Thyroid gland (tissue), 4 donors: ENCODE measurements at places on chromosomes 6 and 20.
A peak's percentile ranks its signal among the peaks of the same experiment; 100 is the strongest.

DNA sequence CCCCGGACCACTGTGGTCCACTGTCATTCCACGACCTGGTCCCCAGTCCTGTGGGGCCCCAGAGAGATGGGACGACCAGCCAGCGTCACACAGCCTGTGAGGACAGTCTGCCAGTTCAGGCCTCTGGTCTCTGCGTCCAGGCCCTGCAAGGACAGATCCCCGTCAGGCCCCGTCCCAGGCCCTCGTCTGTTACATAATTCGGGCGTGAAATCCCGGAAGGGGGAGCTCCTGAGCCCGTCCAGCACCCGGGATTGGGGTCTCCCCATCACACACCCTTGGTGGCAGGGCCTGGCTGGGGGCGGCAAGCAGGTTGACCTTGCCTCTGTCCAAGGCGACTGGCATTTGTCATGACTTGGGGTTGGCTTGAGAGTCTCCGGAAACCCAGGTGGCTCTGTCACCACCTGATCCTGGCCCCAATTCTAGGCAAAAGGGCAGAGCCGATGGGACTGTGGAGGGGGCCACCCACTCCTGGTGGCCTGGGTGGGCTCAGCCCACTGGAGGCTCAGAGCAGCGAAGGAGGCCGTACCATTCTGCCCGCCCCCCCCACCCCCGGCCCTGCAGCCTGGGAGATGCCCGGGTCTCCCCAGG is 73.8 kb upstream of the GATA5 start:
- no peak for DNase-seq

GRCh38 chr20:10898552-10898951 is 224.8 kb upstream of the JAG1 start:
- DNase-seq, result no peak

DNA sequence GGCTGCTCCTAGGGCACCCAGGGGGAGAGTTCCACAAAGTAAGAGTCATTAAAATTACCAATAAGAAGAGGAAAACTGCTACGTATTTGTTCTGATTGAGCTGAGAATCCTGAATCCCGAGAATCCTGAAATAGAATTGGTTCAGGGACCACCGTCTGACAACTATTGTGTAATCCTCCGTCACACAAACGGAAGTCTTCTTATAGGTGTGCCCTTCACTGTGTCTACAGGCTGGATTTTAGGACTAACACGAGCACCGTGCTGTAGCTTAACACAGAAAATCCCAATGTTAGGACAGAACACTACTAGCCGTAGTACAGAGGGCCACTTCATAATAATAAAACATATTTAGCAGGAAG is 50.6 kb upstream of the RNF182 start:
- DNase-seq, result no peak

DNA sequence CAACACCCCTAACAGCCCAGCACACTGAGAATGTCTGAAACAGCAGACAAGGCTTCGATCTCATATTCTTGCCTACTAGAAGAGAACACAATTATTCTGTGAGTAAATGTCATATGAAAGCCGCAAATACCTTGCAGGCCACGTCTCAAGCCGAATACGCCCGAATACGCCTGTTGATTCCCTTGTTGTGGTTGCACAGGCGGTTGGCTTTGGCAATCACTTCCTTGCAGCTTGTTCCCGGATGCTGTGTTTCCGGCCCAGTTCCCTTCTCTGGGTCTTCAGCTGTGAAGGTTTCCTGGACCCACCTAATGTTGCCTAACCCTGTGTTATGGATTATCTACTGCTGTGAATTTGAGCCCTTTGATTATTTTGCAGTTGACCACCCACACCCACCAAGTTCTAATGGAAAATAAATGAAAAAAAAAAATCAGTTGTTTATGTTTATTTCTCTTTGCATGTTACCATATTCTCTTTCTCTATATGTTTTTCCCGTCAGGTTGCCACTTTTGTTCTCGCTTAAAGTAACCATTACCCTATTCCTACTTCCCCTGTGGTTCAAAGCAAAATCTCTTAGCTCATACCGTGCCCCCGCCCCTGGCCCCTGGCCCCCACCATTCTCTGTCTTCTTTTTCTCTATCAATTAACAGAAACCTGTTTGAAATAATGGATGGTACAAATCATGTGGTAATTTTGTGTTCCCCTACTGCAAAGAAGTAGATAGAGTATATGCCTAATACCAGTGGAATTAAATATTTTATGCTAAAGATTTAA is 172.4 kb downstream of the ADGB start:
- DNase-seq, result peak; percentile 14

DNA sequence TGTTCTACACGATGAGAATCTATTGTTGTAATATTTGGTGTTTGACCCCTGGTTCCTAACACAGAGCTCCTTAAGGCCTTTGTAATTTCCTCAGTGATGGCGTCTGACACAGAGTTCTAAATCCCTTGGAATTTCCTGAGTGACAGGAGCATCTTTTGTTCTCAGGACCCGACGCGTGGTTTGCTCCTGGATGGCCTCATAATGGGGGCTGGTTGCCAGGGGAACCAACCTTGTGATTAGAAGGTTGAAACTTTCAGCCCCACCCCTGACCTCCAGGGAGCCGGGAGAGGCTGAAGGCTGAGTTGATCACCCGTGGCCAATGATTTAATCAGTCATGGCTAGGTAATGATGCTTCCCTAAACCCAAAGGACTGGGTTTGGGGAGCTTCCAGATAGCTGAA is 20.5 kb upstream of the ZNF133 start:
- DNase-seq, result no peak

GRCh38 chr20:32885952-32886351 is 27.2 kb downstream of the EFCAB8 start:
- no peak for DNase-seq

DNA sequence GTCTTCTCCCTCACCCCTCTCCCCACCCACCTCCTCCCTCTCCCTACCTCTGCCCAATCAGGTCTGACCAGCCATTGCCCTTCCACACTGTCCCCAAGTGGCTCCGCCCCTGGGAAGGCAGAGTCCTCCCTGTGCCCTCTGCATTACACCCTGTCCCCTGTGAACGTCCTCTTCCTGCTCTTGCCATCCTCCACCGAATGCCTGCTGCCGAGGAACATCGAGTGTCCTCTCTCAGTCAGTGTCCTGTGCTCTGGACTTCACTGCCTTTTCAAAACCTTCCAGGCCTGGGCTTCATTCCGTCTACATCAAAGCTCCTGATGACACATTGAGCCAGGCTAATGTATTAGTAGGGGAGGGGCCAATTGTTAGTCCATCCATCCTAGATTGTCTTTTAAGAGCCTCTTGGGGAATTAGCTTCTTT is 3.3 kb upstream of the PACSIN1 start:
- DNase-seq, result peak; percentile 64

DNA sequence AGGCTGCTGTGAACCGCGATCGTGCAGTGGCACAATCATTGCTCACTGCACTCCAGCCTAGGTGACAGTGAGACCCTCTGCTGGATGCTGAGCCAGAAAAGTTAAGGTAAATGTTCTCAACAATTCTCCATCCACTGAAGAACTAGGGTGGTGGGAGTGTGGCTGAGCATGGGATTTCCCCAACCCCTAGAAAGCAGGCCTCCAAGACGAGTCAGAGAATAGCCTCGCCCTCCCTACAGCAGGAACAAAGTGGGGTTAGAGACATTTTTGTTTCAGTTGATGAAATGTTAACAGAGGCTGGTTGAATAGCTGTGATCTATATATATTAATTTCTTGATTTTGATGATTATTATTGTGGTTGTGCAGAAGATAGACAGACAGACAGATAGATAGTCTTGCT is 6.1 kb upstream of the ALDH8A1 start:
- no peak for DNase-seq

DNA sequence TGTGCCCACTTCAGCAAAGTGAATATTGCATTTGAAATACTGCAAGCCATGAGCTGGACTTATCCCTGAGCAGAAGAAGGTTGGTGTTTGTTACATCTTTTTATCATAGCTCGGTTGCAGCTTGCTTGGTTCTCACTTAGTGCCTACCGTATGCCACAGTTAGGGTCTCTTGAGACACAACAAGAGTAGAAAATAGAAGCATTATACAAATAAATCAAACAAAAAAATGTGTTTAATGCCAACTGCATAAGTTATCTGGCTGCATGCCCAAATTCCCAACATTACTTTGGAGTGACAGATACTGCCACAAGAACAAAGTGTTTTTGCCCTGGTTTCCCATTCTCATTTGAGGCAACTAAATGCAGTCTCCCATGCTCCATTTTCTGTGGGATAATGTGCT is 53.9 kb upstream of the LAMP5 start:
- no peak for DNase-seq

GRCh38 chr6:169087443-169088041 is 166.1 kb downstream of the THBS2 start:
- DNase-seq, result no peak

DNA sequence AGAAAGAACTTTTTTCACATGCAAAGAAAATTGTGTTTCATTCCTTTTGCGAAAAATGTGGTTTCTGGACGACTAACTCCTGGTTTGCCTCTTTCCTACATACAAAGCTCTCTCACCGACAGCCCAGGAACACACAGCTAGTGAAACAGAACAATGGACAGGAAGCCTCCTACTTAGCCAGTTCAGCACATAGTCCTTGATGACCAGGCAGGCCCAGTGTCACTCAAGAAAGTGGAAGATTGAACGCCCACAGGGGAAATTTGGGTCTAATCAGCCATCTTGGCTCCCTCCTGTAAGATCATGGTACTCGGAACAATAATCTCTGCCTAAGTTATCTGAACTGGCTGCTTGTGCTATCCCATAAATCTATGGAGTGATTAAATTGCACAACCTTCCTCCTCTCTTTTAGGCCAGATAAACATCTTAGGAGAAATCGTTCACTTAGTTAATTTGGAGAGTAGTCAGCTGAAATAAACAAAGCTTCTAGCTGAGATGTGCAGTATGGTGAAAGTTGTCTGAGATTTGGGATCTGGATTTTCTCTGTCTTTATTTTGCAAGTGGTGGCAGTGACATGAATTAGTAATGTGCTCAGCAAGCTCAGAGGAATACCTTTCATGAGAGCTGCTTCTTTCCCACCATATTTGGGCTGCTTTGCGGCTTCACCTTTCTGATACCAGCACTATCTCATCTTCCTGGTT is 147.0 kb downstream of the MTFR2 start:
- no peak for DNase-seq

DNA sequence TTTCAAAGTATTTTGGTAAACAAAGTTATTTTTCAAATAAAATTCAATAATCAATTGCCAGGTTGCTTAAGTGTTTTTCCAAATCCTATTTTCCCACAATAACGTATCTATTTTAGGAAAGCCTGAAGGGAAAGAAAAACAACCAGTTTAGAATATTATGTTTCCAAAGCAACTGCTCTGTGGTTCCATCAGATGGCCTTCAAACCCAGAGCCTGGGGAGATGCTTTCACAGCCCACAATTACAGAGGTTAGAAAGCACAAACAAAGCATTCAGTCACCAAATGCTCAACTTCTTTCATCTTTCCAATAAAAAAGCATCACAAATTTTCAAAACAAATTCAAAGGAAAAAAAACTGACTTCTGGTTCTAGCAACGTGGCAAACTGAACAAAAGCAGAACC is 66.0 kb downstream of the ELOVL5 start:
- DNase-seq, result no peak

- DNase-seq, result no peak
Measured at GRCh38 chr20:44023515-44024371, 109.1 kb downstream of the TOX2 start.

- DNase-seq, result peak; percentile 44
Measured at GRCh38 chr6:134714679-134715078, 235.2 kb downstream of the ALDH8A1 start.

DNA sequence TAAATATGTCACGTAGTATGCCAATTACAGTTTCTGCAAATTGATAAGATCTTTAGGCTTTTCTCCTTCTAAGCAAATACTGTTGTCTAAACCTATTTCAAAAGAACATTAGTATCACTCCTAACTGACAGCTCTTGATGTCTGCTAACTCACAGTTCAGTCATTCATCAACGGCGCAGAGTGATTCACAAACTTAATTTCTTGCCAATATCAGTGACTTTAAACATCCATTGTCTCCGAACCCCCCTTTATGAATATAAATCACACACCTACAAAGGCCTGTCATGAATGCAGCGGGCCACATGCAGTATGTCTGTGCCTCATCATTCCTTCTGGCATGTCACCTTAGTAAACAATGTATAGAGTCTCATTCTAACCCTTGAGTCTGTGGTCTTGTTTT is 420.6 kb downstream of the CDC5L start:
- no peak for DNase-seq

DNA sequence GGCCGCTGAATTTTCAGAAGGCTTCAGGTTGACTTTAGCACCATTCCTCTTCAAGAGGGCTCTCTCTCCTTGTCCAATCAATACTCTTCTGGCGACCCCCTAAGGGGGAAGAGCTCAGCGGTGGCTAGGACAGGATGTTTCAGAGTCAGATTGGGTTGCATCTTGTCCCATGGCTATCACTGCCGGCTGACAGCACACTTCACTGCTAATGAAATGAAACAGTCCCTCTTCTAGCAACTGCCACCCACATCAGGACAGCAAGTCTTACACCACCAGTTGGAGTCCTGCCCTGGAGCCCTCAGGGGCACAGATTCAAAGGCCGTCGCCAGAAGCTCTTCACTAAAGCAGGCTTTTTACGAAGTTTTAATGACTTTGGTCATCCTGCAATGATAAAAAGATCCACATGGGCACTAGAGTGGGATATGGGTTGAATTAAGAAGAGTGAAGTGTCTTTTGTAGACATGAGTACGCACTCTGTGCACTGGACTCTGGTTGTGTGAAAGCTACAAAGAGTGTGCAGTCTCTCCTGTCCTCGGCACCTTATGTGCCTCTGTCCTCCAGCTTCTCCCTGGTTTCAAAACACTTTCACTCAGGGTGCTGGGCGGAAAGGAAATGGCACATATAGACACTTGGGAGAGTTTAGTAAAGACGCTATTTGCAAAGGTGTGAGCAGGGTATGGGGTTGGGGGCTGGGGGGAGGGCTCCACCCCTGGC is 66.1 kb upstream of the SLC22A16 start:
- no peak for DNase-seq

DNA sequence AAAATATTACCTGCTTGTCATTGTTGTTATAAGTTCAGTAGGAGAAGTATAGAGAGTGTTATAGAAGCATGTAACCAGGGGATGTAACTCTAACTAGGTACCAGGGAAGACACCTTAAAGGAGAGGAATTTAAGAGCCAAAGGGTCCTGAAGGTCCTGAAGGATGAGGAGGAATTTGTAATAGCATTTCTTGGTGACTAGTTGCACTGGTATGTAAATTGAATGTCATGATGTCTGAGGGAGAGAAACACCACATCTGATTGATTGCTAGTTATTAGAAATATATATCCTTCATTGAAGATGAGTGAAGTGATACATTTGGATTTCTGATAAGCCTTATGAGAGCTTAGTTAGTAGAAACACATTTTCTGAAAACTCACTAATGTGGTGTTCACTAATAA is 643.8 kb downstream of the RFPL4B start:
- no peak for DNase-seq

DNA sequence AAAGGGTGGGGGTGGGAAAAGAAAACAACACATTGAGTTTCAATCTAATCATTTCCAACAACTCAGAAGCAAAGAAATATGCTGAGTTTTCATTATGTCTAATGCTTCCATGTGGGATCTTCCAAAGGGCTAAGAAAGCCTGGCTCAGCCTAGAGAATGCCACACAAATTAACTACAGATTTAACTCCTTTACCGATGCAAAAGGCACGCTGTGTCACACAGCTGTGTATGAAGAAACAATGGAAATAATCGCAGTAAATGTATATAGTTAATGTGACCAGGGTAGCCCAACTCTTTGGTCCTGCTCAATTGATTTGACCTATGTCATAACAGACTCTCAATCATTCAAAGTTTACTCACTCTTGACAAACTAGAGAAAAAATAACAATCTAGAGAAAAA is 17.8 kb downstream of the B4GALT5 start:
- no peak for DNase-seq

GRCh38 chr6:93523365-93523764 is 104.0 kb upstream of the EPHA7 start:
- DNase-seq, result no peak

- peak; percentile 40 for DNase-seq
Measured at GRCh38 chr20:61896058-61896961, 169.4 kb downstream of the TAF4 start.
